ENCODE measurements at places on chromosomes 1 and 21.

DNA sequence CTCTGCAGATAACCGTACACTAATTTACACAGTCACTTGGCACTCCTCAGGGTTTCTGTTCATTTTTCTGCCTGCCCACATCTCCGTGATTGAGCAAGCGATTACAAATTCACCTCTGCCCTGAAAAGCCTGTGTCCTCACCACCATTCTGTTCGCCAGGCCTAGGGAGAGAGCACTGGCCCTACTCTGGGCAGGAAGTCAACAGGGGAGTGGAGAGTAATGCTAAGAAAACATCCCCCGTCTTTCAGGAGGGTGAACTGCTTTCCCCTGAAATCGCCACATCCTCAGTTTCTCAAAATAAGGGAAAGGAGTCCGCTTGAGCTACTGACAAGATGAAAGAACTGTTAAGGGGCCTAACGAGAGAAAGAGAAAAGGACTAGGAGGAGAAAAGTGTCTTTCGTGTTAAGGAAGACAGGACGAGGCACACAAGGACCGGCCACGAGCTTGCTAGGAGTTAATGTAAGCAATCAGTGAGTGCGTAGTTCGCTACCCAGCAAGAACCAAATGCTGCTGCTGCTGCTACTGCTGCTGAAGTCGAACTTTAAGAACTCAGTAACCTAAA, 632 bp downstream of the PEX19 start:
- DNase-seq, result no peak

- no peak for DNase-seq
Observed at GRCh38 chr1:200739702-200740570, 1.2 kb downstream of the CAMSAP2 start.

DNA sequence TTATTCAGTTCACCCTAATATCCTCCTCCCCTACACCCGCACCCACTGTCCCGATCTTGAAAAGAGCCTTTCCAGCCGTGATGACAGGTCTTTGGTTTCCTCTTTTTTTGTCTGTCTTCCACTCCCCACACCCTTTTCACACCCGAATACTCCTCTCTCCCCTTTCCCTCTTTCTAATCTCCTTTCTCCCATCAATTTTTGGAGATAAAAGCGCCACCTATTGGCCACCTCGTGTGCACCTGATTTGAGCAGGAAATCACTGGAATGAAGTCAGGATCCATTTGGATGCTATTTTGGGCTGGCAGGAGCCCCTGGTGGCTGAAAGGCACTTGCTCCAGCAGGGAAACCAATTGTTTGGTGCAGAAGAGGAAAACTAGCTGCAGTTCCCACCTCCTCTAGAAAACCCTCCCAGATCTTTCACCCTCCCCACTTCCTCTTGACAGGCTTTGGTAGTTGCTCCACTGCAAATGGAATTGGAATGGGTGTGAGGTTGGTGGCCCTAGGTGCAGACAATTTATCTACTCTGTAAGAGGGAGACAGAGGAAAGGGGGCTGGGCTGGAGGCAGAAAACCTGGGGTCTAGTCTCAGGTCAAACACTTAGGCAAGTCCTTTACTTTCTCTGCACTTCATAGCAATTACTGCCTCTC, 8.4 kb downstream of the FOXE3 start:
- DNase-seq, result no peak

- DNase-seq, result peak; percentile 67
Observed at GRCh38 chr1:1157426-1157913, 16.2 kb upstream of the TTLL10 start.

DNA sequence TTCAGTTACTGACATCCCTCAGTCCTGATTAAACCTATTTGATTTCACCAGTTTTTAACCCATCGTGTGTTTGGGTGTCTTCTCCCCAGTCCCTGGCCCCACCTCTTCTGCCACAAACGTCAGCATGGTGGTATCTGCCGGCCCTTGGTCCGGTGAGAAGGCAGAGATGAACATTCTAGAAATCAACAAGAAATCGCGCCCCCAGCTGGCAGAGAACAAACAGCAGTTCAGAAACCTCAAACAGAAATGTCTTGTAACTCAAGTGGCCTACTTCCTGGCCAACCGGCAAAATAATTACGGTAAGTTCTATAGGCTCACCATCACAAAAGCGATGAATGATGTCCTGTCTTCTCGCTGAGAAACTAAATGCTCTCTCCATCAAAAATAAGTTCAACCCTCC, 28.7 kb downstream of the NBPF3 start:
- no peak for DNase-seq

DNA sequence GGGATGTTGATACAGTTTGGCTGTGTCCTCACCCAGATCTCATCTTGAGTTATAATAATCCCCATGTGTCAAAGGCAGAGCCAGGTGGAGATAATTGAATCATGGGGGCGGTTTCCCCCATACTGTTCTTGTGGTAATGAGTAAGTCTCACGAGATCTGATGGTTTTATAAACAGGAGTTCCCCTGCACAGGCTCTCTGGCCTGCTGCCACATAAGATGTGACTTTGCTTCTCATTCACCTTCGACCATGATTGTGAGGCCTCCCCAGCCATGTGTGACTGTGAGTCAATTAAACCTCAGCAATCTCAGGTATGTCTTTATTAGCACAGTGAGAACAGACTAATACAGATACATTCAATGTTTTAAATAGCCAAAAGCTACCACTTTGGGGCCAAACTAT, 41.1 kb downstream of the SLC35F3 start:
- no peak for DNase-seq

- no peak for DNase-seq
Observed at GRCh38 chr1:11664336-11665065, 501 bp downstream of the FBXO6 start.

GRCh38 chr1:162335126-162335525, 41.5 kb downstream of the SPATA46 start:
- DNase-seq, result no peak
